ENCODE measurements at places on chromosomes 7 and 10.

GRCh38 chr10:133242611-133243356 is 5.1 kb downstream of the VENTX start:
- DNase-seq = no peak

- DNase-seq = peak; percentile 54
Measured at GRCh38 chr7:130063036-130063435, 7.3 kb upstream of the KLHDC10 start.

DNA sequence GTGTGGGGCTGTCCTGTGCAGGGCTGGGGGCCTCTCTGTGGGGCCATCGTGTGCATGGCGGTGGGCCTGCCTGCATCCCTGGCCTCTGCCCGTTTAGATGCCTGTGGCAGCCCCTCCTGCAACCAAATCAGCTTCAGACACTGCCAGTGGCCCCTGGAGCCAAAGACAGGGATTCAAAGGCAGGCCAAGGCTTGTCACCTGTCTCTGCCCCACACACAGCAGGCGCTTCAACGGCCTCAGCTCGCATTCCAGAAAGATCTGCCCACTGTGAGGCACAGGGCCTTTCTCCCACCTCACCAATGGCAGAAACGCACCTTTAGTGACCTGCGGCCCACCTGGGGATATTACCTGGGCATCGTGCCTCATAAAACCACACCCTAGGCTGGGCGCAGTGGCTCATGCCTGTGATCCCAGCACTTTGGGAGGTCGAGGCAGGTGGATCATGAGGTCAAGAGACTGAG is 46.0 kb downstream of the INSIG1 start:
- DNase-seq = no peak

- no peak for DNase-seq
Measured at GRCh38 chr7:79653136-79653631, 199.7 kb upstream of the MAGI2 start.

DNA sequence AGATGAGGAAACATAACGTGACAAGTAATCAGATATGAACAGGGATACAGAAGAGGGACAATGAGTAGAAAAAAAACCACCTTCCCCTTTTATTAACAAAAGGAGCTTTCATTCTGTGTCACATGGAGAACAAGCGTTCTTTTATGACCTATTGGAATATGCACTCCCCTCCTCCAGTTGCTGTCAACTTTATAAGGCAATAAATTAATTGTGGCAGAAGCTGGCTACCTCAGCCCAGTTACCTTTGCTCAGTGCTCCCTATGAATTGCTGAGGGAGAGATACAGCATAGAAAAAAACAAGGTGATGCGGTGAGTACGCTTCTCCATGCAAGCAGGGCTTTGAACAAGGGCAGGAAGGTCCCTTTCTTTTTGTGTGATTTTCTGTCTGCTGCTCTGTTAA is at the start of gene MGAM2:
Gene MGAM2 (plus strand): TSS at position 220 of the 400 bp plus-strand sequence. CDS start 5,156 bp downstream, outside the sequence.
- no peak for DNase-seq

- DNase-seq = no peak
Measured at GRCh38 chr10:42939685-42940366, 137.0 kb upstream of the RET start.

DNA sequence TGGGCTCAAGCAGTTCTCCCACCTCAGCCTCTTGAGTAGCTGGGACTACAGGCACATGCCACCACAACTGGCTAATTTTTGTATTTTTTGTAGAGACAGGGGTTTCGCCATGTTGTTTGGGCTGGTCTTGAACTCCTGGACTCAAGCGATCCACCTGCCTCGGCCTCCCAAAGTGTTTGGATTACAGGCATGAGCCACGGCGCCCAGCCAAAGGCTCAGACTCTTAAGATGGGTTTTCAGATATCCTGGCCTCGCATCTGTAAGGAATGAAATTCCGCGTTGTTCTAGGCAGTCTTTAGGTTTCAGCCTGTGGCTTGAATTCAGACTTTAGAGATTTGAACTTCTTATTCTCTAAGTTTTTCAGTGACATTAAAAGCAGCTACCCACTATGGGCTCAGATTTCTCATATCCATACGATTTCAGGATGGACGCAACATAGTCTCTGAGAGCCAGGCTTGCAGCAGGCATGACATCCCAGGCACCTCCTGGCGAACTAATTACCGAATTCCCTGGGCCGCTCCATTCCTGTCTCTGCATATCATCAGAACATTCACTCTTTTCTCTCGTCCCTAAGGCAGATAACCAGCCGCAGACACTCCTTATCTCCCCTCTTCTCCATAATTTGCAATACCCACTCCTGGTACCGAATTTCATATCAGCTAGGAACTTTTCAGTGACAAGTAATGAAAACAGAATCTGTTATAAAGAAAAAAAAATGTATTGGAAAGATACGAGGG is 29.7 kb downstream of the IL15RA start:
- DNase-seq = no peak

DNA sequence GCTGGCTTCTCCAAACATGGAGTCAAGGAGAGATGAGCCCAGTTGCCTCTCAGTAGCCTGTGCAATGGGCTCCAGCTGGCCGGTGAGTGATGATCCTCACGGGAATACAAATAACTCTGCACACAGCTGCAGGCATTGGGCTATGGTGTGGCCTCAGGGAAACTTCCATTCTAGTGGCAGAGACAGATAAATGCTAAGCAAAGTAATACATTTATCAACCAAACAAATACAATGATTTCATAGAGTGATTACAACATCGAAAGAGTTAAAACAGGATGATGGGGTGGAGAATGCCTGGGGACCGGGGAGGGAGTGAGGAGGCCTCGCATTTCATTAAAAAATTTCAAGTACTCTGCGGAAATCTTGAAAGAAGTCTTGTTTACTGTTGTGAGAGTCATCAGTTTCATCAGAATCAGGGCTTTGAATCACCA is 15.0 kb upstream of the AKR1B1 start:
- no peak for DNase-seq

DNA sequence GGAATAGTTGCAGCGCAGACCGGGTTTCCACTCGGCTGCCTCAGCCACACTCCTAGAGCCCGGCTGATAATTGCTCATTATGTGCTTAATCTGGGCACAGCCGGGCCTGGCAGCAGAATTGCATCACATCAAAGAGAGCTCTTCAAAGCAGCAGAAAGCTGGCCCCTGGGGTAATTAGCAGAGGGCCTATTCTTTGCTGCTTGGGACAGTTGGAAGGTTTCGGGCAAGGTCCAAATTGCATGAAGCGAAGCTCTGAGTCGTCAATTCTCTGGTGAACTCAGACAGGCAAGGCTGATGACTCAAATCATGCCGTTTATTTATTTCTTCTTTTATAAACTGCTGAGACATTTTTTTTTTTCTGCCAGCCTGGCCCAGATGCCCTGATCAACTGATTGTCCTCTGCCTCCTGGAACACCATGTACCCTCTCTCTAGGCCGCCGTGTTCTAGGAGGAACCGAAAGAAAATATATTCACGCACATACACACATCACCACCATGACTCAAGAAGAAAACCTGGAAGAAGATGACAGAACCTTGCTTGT is 242.2 kb downstream of the RAB11FIP2 start:
- DNase-seq = no peak

DNA sequence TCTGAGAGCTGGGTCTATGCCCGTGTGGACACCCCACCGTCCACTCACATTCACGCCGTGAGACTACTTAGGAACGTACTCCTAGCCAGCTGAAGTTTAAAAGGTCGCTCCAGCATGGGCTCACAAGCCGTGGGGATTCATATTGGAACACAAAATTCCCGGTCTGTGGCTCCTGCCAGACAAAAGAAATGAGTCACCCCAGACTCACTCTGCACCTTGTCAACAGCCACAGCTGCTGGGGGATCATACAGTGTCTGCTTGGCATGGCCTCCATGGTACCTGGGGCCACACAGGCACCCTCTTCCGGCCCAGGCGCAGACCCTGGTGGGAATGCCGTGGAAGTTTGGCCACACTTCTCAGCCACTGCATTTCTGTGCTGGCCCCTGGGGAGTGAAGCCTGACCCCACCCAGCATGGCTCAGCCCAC is 228.4 kb downstream of the DNAJB6 start:
- no peak for DNase-seq

- DNase-seq = no peak
Measured at GRCh38 chr10:66144016-66144415, 781.8 kb upstream of the LRRTM3 start.

DNA sequence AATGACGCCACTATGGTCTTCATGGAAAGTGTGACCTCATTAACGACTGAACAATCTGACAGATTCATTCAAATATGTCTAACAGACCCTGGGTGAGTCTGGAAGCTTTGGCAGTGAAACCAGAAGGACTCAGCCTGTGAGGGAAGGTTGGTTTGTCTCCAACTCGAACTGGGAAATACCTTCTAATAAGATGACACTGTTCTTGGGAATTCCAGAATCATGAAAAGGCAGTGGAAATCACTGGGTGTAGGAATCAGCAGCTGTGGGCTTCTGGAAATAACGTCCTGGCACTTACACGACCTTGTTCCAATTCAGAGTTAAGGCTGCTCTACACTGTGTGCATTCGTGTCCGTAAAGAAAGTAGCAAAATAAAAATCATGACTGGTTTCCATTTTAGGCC is 75.1 kb downstream of the DGKI start:
- no peak for DNase-seq

DNA sequence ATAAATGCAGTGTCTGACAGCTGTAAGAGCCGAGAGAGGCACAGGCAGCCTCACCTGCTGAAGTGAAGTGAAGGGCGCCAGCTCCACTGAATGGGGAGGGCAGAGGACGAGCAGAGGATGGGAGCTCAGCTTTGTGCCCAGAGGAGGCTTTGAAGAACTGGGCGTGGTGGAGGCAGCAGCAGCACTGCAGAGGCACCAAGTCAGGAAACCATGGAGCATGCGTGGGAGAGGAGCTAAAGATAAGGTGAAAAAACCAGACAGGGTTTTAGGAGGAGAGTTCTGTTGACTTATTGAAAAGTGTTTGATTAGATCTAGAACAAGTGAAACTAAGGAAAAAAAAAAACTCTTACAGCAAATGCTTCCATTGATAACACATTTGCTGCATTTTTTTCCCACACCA is 216.4 kb downstream of the CXCL12 start:
- DNase-seq = no peak

- no peak for DNase-seq
Measured at GRCh38 chr7:148723846-148724245, 25.1 kb downstream of the CUL1 start.

GRCh38 chr10:115949282-115949844 is 323.6 kb downstream of the GFRA1 start:
- DNase-seq = no peak

- no peak for DNase-seq
Measured at GRCh38 chr7:77985974-77986339, 187.4 kb downstream of the PHTF2 start.

Measured in activated CD4-positive, alpha-beta T cell treated with anti-CD3 and anti-CD28 coated beads, Interleukin-2, amount 50 U/mL, for 24 hours (primary cell).